CD4-positive, alpha-beta T cell treated with Interleukin-17A for 1 hour (primary cell): ENCODE measurements at places on chromosomes 11 and 22.
A peak's percentile ranks its signal among the peaks of the same experiment; 100 is the strongest.

DNA sequence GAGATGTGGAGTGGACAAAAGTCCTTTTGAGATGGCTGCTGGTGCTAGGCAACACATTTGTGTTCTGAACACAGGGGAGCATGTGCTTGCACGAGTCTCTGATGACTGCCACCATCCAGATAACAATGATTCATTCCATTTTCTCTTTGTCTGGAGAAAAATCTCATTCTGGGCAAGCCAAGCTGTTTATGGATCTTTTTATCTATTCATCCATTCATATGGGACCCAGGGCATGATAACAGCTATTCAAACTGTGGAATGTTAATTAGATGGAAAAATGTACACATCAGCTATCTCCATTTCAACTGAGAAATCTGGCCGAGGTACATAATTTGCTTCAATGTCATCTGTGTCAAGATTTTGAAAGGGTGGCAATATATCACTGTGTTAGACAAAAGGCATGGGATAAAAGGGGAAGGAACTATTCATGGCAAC is 117.5 kb upstream of the ZBED5 start:
- no peak for DNase-seq

- no peak for DNase-seq
Observed at GRCh38 chr11:21421711-21422329, 752.4 kb downstream of the NELL1 start.

GRCh38 chr11:30006876-30007275 is 10.0 kb downstream of the KCNA4 start:
- DNase-seq = no peak

DNA sequence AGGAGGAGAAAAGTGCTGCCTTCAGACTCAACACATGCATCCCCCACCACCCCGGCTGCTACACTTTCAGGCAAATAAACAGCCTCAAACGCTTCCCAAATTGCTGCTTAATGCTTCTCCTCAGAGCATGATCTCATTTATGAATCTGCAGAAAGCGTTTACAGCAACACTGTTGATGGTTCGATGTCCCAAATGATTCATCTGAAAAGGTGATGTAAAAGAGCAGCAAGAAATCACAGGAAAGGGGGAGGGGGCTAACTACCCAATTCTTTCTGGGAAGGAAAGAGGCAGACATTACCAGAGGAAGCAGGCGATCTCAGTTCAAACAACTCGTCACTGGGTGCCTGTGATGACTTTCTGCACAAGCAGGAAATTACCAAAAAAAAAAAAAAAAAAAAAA is 119.6 kb downstream of the TENM4 start:
- no peak for DNase-seq

DNA sequence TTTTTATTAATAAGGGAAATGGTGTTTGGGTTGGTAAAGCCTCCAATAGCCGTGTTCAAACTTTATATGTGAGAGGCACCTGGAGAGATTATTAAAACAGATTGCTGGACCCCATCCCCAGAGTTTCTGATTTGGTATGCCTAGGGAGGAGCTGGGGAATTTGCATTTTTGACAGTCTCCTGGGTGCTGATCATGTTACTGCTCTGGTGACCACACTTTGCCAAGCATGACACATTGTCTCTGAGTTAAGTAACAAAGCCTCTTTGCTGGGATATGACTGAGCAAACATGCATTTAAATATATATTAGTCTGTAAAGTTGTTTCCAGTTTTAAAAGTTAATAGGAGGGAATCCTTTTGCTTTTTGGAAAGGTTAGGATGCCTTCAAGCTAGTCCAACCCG is 140.4 kb downstream of the NAV2 start:
- no peak for DNase-seq

- DNase-seq = peak; percentile 26
Observed at GRCh38 chr11:104798789-104799188, 99.5 kb downstream of the CASP12 start.

DNA sequence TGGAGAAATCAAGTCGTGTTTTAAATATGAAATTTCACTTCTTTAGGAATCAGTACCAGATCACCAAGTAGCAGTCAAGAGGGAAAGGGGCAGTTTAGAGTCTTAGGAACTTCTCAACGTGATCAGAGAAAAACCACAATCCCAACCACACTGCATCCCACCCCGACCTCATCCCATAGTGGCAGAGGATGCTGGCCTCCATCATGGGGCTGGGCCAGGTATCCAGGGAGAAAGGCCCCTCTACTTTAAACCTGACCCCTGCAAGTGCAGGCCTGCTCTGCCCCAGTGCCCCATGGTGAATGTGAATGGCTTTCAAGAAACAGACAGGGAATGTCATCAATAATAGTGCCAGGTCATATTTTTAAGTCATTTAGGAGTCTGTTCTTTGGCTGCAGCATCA is 12.1 kb downstream of the CHST1 start:
- DNase-seq = no peak

- no peak for DNase-seq
Observed at GRCh38 chr22:18070556-18071306, 7.1 kb upstream of the PEX26 start.

DNA sequence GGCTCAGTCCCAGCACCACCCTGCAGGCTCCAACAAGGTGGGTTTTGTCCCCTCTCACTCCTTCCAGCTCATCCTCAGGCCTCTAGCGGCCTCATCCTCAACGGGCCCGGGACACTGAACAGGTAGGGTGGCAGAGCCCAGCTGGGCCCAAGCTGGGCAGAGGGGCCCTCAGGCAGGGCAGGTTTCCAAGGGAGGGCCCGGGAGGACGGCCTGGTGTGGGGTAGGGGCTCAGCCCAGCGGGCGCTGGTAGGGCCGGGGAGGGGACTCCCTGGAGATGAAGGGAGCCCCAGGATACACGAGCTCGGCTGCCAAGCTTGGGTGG is 2.5 kb upstream of the IFITM10 start:
- DNase-seq = no peak

DNA sequence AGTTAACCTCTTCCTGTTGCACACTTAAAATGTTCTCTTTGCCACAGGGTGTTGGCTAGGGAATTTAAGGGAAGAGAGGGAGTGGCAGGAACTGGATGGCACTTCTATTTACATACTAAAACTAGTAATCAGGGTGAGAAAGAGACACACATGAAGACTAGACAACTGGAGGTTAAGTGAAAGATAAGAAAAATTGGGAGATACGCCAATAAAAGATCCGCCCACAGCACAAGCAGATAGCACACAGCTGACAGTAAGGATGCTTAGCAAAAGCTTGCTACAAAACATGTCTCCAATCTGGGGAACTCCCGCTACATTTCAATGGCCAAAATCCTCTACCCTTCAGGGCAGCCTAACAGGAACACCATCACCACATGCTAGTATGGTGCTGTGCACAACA is 12.8 kb downstream of the CPSF7 start:
- no peak for DNase-seq
